ENCODE measurements at places on chromosomes 2 and 18.

GRCh38 chr2:174280596-174280995 is 32.3 kb upstream of the OLA1 start:
- no peak for DNase-seq

DNA sequence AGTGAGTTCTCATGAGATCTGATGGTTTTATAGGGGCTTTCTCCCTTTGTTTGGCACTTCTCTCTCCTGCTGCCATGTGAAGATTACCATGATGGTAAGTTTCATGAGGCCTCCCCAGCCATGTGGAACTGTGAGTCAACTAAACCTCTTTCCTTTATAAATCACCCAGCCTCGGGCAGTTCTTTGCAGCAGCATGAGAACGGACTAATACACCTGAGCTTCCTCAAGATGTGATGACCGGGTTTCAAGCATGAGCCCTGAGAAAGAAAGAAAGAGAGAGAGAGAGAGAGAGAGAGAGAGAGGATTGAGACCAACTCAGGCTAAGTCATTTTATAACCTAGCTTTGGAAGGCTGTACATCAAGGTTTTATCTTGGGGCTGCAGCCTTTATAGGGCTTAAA is 167.7 kb upstream of the SERPINE2 start:
- no peak for DNase-seq

- peak; percentile 4 for DNase-seq
Measured at GRCh38 chr2:158391876-158392275, 64.7 kb downstream of the CCDC148 start.

- DNase-seq, result no peak
Measured at GRCh38 chr2:27959496-27959895, 69.0 kb downstream of the BABAM2 start.

- peak; percentile 63 for DNase-seq
Measured at GRCh38 chr2:162072181-162072702, 1.8 kb downstream of the DPP4 start.

DNA sequence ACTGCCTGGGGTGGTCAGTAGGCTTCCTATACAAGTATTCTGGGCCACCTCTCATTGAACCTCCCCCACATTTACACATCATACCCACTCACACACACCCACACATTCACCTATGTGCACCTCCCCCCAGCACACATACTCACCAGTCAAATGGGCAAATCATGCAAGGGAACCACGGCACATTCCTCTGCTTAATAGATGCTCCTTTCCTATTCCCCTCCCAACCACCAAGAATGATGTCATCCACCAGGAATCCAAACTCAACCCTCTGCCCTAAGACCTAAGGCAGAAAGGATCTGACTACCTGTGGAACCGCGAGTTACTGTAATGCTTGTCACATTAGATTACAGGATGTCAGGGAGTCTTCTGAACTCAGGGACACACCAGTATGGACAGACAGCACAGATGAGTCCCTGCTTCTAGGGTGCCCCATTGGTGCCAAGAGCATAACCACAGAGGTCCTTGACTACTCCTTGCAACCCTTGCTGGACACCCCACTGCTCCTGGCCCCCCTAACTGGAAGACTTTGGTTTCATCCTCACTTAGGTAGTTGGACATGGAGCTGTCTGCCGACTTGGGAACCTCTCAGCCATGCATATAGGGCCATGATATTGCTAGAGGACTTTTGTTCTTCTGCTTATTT is 21.5 kb upstream of the CAB39 start:
- peak; percentile 63 for DNase-seq

DNA sequence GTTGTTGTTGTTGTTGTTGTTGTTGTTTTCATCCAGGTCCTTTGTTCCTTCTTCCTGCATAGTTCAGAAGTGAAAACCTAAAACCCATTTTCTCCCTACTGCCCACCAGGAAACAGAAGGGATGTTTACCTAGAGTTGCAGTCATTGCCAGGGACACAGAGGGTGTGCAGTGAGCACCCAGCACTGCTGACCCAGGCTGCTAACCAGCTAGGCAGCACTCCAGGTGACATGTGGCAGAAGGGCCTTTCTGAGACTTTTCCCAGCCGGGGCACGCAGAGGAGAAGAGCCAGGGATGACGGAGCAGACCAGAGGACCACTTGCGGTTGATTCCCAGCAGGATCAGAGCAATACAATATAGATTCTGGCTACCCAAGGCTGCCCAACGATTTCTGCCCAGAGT is 286.3 kb downstream of the BCL11A start:
- DNase-seq, result no peak

DNA sequence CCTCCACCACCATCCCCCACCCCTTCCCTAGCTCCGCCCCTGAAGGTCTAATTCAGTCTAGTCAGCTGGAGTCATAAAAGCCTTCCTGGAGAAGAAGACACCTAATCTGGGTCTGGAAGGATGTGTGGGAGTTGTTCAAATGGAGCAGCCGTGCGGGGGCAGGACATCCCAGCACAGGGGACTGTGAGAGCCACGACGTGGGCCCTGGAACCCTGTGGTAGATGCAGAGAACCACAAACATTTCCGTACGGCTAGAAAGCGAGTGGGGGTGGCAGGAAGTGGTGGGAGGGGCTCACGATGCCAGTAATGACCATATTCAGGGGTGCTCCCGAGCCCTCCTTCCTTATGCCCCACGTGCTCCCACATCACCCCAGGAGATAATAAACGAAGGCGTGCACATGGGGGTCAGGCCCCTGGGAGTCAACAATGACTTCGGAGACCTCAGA is 20.9 kb upstream of the COL6A3 start:
- peak; percentile 65 for DNase-seq

- no peak for DNase-seq
Measured at GRCh38 chr18:3877678-3878077, 427.7 kb downstream of the TGIF1 start.
